Urinary bladder (tissue), 4 donors: ENCODE measurements at places on chromosomes 13 and 19.

GRCh38 chr19:14410091-14411051 lies 8.8 kb downstream of the DDX39A start:
- no peak for DNase-seq

GRCh38 chr19:4977299-4978174 lies 8.6 kb downstream of the KDM4B start:
- DNase-seq = no peak

- no peak for DNase-seq
Observed at GRCh38 chr19:12162513-12162881, 399 bp upstream of the ZNF136 start.

- DNase-seq = no peak
Observed at GRCh38 chr19:53537121-53537520, 824 bp upstream of the ZNF331 start.
